ENCODE measurements at places on chromosomes 7 and 10.

DNA sequence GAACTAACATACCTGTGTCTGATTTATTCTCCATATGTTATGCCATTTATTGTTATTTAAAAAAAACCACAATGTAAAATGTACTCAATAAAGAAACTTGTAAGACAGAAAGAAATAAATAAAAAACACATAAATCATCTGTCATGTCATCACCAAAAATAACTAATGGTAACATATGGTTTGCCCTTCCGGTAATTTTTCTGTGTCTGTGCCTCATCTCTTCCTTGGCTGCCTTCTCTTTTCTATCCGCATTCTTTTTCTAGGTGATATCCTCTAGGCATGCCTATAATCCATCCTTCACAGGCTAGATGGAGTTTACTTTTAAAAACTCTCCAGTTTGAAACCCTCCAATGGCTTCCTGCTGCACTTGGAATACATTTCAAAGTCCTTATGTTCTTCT is 304.0 kb upstream of the ETV1 start:
- no peak for DNase-seq

GRCh38 chr7:28900311-28900710 is 57.8 kb downstream of the TRIL start:
- no peak for DNase-seq

DNA sequence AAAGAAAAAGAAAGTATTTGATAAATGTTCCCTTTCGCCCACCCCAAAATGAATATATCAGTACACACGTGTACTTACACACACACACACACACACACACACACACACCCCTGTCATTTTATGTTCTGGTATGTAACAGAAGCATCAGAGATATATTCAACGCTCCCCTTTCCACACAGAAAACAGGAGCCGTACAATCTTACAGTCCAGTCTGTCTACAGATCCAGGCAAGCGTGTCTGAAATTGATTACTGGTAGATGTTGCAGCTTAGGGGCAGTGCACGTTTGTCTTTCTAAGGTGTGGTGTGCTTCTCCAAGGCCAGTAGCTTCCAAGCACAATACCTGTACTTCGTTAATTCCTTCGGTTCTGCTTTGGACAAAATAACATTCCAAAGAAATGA is 143.7 kb upstream of the RNF32 start:
- DNase-seq: no peak

GRCh38 chr10:27680691-27681605 is 64.7 kb downstream of the MKX start:
- no peak for DNase-seq

GRCh38 chr10:3362394-3362793 is 189.8 kb upstream of the PITRM1 start:
- no peak for DNase-seq

Data from spinal cord (tissue), 10 donors.